ENCODE measurements at places on chromosomes 2 and 18.

DNA sequence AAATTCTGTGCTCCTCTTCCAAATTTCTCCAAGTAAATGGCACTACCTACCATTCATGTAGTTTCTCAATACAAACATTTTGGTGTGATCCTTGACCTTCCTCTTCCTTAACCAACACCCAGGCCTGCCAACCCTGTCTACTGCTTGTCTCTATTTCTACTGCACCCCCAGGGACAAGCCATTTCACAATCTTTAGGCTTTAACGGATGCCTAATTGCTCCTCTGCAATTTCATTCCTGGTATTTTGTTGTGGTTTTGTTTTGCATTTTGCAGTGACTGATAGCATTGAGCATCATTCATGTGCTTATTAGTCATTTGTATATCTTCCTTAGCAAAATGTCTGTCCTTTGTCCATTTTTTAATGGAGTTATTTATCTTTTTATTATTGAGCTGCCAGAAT, 10.0 kb downstream of the FAP start:
- no peak for DNase-seq

DNA sequence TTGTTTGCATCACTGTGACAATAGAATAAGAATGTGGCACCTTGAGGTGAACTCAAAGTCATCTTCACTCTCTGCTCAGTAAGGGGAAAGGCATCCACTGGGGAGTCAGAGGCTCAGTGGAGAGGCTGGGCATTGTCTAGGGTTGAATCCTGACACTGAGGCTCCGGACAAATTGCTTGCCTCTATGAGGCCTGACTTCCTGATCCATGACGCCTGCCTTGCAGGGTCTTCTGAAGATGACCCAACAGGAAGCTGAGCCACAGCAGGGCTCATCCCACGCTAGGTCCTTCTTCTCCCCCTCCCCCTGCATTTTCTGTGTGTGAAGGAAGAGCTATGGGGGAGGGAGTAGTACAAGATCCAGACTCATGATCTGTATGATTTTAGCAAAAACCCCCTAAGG, 265.1 kb downstream of the SH3BP4 start:
- DNase-seq, result no peak

GRCh38 chr18:23746851-23747250, 57.6 kb downstream of the LAMA3 start:
- DNase-seq, result no peak

DNA sequence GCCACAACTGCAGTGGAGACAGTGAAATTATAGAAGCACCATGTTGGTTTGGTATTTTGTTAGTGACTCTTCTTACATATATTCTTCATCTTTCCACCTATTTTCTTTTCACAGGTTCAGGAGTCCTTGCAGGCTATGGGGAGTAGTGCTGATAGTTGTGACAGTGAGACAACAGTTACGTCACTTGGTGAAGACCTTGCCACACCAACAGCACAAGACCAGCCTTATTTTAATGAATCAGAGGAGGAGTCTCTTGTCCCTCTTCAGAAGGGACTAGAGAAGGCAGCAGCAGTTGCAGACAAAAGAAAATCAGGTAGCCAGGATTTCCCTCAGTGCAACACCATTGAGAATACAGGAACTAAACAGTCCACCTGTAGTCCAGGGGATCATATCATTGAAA, 23.6 kb downstream of the ITPRID2 start:
- no peak for DNase-seq

DNA sequence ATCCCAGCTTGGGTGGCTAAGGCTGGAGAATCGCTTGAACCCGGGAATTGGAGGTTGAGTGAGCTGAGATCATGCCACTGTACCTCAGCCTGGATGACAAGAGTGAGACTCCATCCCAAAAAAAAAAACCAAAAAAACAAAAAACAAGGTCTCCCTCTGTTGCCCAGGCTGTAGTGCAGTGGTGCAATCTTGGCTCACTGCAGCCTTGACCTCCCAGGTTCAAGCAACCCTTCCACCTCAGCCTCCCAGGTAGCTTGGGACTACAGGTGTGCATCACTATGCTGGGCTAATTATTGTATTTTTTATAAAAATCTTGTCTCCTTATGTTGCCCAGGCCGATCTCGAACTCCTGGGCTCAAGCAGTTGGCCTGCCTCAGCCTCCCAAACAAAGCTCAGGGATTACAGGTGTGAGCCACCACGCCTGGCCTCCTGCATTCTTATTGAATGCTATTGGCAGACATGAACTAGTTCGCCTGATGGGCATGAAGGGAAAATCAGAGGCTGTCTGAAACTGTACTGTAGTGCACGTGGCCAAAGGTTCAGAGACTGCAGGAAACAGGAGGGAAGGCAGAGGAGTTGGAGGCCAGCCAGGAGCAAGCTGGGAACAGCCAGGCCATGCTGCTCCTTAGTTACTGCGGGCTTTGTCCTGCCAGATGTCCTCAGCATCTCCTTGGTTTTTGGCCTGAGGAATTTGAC, 16.0 kb upstream of the ASXL2 start:
- no peak for DNase-seq

DNA sequence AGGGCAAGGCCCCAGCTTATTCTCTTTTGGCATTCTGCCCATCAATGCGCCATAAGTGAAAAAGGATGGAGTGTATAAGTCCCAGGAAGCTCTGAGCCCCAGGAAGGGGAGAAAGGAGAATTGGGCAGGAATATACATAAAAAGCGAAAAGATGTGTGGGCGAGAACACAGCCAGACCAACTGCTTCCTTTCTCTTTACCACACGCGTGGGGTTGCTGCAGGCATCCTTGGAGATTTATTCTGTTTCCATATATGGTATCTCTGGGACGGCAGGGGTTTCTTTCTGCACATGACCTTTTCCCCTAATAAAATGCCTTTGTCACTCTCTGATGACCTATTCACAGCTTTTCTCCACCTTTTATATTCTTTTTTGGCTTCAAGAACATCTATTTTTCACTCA, 440.5 kb downstream of the NBAS start:
- no peak for DNase-seq

DNA sequence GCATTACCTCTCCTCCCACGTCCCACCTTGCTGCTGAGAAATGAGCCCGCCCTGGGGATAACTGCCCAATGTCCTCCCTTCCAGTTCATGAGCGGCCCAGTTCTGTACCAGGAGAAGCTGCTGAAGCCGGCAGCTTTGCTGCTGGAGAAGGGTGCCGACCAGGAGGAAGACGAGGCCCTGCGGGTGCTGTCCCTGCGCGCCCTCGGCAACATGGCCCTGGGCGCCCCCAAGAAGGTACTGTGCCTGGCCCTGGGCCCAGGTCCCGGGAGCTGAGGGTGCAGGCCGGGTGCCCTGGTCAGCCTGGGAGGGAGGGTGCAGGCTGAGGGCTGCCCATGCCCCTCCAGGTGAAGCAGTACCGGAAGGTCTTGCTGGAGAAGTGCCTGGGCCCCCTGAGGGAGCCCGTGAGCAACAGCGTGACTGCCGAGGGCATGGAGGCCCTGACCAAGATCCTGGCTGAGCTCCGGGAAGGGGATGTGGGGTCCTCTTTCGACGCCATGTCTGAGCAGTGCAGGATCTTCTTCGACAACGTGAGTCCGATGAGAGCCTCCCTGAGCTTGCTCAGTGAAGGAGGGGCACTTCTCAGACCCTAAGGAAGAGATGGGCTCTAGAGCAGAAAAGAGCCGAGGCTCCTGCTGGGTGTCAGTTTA, 25.7 kb downstream of the HJURP start:
- no peak for DNase-seq

- no peak for DNase-seq
Observed at GRCh38 chr2:100184055-100184737, 41.8 kb upstream of the AFF3 start.

DNA sequence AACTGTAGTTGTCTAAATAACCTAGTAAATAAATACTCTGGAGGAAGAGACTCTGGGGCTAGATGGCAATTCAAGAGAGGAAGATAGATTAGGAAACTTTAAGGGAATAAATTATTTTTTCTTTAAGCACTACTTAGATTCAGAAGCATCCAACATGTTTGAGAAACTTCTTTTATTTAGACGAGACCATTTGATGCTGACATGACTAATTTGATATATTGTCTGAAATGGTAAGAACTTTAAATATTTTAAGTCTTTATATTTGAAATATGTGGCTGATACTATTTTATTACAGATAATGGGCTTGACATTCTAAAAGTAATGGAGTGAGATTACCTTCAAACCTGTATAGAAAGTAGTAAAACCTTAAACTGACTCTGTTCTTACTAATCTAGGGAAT, 36.4 kb downstream of the PPIG start:
- no peak for DNase-seq
